Stimulated activated CD8-positive, alpha-beta memory T cell treated with anti-CD3 and anti-CD28 coated beads, Interleukin-15, amount 100 ng/mL, for 24 hours (primary cell): ENCODE measurements at places on chromosomes 12 and 14.

- DNase-seq: no peak
Observed at GRCh38 chr12:124752437-124753227, 111.0 kb downstream of the SCARB1 start.

DNA sequence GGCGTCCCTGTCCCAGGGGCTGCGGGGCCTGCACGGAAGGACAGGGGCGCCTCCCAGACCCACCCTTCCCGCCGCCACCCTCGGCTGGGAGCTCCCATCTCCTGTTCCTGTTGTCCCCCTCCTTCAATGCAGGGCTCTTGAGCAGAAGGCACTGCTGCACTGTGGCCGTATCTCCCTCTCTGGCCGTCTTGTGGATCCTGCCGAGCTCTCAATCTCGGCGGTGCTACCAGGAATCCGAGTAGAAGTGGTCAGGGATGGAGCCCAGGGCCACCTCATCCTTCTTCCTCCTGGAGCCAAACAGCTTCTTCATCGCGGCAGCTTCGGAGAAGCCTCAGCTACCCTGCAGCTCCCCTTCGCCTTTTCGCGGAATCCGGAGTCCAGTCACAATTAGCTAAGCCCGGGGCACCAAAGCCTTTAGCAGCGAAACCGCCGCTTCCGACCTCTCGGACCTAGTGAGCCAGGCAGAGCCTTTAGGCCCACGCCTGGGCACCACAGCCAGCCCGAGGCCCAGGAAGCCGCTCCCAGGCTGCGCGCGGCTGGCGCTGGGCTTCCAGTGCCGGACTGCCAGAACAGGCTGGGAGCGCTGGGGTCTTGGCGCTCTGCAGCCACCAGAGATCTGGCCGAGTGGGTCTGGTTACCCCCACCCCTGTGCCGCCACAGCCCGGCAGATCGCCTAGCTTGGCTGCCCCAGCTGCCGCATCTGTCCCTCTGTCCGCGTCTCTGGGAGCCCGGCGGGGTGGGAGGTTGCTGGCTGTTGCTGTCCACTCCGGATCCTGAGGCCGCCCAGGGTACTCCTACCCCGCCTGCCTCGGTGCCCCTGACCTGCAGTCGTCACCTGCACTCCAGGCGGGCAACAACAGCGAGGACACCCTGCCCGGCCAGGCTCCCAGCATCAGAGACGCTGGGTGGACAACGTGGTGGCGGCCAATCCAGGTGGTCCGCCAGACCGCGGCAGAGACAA, 69.1 kb downstream of the ASCL4 start:
- DNase-seq: no peak

- peak; percentile 3 for DNase-seq
Observed at GRCh38 chr14:77615361-77616132, 890 bp downstream of the SPTLC2 start.

DNA sequence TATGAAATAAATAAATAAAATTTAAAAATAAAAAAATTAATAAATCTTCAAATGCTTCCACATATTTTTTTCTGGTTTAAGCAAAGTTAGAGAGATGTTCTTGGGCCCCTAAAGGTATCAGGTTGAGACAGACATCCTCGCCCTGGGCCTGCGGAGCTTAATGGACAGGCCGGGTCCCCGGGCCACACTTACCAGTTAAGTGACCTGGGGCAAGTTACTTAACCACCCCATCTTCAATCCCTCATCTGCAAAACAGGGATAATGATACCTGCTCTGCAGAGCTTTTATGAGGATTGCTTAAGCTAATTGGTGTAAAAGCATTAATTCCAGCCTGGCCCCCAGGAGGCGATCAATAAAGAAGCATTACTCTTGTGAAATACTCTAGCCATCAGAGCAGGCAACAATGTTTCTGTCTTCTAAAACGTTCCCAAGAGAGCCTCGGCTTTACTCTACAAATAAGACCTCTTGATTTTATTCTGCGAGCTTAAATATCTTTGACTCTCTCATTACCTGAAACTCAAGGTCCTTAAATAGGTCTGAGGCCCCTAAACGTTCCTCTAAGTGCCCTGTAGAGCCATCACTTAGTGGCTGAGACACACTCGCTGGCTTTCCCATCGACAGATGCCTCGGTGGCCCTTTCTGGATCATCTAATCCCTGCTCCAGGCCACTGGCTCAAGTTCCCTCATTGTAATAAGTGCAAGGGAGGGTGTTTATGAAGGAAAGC, 81.1 kb upstream of the DIO3 start:
- DNase-seq: no peak

DNA sequence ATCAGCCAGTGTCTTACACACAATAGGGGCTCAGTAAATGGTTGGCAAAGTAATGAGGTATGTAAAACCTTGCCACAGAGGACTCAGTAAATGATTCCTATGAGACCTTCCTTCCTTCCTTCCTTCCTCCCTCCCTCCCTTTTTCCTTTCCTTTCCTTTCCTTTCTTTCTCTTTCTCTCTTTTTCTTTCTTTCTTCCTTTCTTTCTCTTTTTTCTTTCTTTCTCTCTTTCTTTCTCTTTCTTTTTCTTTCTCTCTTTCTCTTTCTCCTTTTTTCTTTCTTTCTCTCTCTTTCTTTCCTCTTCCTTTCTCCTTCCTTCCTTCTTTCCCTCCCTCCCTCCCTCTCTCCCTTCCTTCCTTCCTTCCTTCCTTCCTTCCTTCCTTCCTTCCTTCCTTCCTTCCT, 7.5 kb downstream of the SDS start:
- no peak for DNase-seq

DNA sequence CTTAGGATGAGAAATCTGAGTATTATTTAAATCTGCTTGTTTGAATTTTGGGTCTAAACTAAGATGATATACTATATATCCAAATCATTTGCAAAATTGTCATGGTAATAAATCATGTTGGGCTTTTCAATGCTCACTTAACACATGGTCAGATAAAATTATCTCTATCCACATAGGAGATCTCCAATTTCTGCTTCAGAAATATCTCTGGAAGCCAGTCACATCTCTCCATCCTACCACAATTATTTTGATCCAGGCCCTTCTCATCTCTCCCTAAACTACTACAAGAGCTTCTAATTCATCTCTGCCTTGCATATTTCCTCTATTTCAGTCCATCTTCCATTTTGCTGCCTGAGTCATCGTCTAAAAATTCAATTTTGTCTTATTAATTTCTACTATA, 3.8 kb downstream of the DCN start:
- DNase-seq: no peak

DNA sequence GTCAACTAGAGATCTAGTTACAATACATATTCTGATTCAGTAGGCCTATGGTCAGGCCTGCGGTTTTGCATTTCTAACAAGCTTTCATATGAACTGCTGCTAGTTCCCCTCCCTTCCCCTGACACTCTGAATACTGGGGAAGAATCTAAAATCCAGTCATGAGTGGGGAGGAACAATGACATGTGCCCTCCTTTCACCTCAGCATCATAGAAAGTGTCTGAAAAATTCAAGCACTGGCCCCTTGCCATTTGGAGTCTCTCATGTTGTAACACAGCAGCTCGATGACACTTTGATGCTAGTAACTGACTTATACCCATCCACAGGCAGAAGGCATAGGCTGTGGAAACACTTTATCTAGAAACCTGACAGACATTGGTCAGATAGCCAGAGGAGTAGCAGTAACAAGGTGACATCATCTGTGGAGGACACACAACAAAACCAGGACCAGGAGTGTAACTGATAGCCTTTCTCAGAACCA, 161.9 kb upstream of the RASSF8 start:
- no peak for DNase-seq

- no peak for DNase-seq
Observed at GRCh38 chr12:11460343-11461023, 65.1 kb upstream of the PRB2 start.

DNA sequence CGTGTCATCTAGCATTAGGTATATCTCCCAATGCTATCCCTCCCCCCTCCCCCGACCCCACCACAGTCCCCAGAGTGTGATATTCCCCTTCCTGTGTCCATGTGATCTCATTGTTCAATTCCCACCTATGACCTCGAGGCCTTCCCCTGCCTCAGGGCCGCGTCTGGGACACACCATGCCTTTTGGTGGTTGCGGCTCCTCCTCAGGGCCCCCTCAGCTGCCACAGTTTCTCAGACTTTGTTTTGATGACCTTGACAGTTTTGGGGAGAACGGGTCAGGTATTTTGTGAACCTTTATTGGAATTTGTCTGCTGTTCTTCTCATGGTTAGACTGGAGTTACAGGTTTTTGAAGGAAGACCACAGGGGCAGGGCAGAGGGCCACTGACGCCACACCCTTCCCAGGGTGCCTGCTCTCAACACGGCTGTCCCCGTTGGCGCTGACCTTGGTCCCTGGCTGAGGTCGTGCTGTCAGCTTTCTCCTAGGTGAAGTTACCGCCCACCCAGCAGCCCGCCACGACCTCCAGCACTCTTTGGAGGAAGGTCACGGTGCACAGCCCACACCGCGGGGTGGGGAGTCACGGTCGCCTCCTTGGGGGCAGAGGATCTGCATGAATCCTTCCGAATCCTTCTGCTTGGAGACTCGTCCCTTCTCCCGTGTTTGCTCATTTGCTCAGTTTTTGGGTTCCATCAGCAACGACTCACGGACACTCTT, 130.5 kb downstream of the KIF26A start:
- DNase-seq: no peak

GRCh38 chr12:87425942-87426554, 603.2 kb downstream of the C12orf50 start:
- no peak for DNase-seq
